ENCODE measurements at places on chromosomes 2 and 18.

- DNase-seq, result peak; percentile 67
Measured at GRCh38 chr2:148965623-148966437, 72.7 kb upstream of the LYPD6B start.

- no peak for DNase-seq
Measured at GRCh38 chr18:37572736-37573135, 7.1 kb upstream of the CELF4 start.

DNA sequence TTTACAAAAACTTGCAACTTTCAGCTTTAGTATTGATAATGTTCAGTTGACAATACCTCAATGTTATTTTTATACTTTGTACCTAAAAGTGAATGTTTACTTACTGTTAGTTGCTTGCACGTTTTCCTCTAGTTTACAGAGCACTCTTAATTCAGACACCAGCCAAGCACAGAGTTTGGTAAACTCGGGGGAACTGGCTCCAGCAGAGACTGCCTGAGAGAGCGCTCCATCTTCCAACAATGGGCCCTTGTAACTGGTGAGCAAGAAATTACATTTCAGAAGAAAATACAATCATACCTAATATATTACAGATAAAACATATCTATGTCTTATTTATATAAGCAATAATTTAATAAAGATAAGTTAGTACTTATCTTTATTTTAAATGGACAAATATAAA is 3.7 kb downstream of the FAM98A start:
- DNase-seq, result no peak

GRCh38 chr18:2049986-2050385 is 521.3 kb downstream of the METTL4 start:
- DNase-seq, result no peak

DNA sequence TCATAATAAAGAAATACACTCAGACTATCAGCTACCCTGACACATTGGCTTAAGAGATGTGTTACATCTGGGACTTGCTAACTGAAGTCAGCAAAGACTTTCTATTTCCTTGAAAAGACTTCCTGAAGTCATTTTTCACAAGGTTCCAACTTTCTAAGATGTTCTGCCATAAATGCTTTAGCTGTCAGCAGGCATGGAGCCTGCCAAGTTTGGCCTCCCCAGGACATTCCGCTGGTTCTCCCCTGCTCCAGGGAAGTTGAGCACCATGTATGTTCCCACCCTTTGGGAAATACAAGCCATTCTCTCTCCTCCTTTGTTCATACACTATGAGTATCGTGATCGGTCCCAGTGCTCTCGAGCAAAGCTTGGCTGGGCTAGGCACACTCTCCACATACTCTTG is 202.7 kb upstream of the CCDC68 start:
- DNase-seq, result no peak

GRCh38 chr2:182554950-182555349 is 128.1 kb upstream of the PDE1A start:
- no peak for DNase-seq

GRCh38 chr2:17912266-17912691 is 33.8 kb downstream of the KCNS3 start:
- DNase-seq, result peak; percentile 97

GRCh38 chr2:231545105-231545902 is 15.1 kb upstream of the NMUR1 start:
- no peak for DNase-seq

- no peak for DNase-seq
Measured at GRCh38 chr18:63161032-63161760, 158.4 kb downstream of the BCL2 start.

- no peak for DNase-seq
Measured at GRCh38 chr2:205369813-205370212, 312.5 kb upstream of the NRP2 start.

DNA sequence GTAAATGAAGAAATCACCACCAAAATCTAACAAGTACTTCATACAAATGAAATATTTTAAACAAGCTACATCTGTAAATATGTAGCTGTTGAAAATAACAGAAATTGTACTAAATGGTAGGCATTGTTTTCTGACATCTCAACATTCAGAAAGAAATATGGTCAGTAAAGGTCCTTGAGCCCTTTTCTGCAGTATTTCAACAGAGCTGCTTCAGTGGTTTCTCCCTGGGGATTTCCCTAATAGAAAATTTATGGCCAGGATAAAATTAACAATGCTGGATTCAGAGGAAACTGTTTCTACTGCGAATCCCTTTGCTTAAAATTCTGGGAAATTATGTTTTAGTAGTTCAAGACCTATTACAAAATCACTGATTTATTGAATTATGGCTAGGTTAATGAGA is 256.6 kb downstream of the PIEZO2 start:
- no peak for DNase-seq
